ENCODE measurements at places on chromosomes 1 and 21.

DNA sequence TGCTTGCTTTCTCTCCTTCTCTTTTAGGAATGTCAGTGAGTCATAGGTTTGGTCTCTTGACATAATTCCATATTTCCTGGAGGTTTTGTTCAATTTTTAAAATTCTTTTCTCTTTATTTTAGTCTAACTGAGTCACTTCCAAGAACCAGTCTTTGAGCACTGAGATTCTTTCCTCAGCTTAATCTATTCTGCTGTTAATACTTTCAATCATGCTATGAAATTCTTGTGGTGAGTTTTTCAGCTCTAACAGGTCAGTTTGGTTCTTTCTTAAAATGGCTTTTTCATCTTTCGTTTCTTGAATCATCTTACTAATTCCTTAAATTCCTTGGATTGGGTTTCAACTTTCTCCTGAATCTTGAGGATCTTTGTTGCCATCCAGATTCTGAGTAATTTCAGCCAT is 321.0 kb downstream of the PTBP2 start:
- DNase-seq = no peak

- DNase-seq = no peak
Measured at GRCh38 chr1:41914516-41914915, 4.2 kb downstream of the HIVEP3 start.

DNA sequence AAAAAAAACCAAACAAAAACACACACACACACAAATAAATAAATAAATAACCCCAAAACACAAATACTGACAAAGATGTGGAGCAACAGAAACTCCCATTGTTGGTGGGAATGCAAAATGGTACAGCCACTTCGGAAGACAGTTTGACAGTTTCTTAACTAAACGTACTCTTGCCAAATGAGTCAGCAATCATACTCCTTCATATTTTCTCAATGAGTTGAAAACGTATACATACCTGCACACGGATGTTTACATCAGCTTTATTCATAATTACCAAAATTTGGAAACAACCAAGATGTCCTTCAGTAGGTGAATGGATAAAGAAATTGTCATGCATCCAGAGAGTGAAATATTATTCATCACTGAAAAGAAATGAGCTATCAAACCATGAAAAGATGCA is 23.5 kb downstream of the ASAP3 start:
- DNase-seq = no peak

DNA sequence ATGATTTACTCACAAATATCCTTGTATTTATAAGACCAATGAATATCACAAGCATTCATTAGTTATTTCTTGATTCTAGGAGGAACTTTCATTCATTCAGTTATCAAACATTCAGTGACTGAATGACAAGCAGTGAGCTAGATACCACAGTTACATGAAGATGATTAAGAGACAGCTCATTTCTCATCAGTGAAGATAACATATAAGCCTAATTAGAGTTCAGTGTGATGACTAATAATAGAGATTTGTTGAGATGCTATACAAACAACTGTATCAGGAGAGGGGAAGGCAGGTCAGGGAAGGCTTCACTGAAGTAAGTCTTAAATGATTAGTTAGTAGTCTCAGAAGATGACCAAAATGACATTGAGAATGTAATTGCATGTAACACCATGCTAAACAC is 14.6 kb upstream of the C1orf105 start:
- no peak for DNase-seq

DNA sequence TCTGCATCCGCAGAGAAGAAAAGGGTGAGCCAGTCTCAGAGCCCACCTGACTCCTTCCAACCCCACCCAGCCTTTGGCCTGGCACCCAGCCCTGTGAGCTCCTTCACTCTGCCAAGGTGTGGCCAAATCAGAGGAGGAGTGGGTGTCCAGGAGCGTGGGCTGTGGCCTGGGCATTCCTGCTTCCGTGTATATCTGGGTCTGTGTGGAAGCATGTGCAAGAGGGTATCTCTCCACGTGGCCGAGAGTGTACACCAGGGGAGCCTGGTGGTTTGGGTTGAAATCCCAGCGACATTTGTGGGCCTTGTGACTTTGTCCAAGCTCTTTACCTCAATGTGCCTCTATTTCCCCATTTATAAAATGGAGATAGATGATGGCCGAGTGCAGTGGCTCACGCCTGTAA is 29.8 kb downstream of the CDCP2 start:
- DNase-seq = no peak

DNA sequence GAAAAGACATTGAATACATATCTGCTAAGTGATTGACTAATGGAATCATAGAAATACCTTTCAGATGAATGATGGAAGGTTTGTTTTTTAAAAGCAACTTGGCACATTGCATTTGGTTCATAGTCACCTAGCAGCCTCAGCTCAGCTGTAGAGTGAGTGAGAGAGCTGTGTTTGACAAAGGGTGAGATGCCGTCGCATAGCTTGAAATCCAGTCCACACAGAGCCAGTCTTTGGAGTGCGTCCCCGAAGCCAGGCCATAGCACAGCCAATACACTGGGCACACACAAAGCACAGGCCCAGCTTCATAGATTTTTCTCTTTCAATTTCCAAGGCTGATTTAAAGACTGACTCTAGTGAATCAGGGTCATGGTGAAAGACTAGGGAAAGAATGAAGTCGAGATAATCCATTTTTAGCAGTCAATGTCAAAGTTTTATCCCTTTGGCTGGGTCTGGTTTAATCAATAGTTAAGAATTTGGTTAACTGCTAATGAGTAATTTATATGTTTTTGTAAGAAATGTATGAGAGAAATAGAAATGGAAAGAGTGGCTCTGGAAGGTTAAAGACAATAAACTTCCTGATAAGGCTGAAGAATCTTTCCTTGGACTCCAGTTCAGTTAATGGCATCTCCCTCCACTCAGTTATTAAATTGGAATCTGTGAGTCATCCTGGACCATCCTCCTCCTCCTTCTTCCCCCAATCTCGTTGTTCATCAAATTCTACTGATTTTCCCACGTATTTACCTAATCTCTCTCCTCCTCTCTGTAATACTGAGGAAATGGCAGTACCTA is 101.2 kb upstream of the IRF2BP2 start:
- DNase-seq = no peak

DNA sequence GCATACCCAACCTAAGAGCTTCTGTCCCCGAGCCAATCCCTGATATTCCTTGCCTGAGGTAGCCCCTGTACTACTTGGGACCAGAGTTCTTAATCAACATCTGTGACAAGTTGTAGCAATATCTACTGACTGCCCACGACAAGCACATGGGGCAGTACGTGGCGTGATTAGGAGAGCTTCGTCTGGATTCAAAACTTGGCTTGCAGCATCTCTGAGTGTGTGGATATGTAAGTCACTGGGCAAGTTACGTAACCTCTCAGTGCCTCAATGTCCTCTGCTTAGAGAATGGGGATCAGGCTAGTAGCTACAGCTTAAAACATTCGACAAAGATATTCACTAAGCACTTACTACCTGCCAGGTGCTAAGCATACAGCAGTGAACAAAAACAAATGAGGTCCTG is 5.0 kb downstream of the HSPG2 start:
- DNase-seq = no peak

- no peak for DNase-seq
Measured at GRCh38 chr1:90820745-90821144, 103.6 kb upstream of the BARHL2 start.

DNA sequence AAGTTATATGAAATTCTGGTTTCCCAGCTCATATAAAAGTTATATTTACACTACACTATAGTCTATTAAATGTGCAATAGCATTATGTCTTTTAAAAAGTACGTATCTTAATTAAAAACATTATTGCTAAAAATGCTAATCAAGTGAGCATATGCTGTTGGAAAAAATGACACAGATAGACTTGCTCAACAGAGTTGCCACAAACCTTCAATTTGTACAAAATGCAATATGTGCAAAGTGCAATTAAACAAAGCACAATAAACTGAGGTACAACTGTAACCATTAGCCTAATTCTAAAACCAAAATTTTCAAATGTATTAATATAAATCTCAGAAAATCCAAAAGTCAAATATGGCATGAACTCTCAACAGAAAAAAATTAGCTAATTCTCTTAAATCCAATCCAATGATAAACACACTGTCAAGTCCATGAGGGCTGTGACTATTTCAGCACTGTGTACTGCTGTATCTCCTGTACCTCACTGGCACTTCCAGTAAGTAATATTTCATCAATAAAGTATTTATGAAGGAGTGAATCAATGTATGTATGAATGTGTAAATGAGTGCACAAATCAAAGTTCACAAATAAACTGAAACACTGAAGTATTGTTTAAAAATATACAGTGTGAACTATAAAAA is 116.3 kb downstream of the AKT3 start:
- no peak for DNase-seq

GRCh38 chr1:1136547-1137230 is 20.8 kb upstream of the C1orf159 start:
- no peak for DNase-seq

GRCh38 chr1:182676274-182676673 is 8.1 kb downstream of the RGS8 start:
- DNase-seq = no peak

DNA sequence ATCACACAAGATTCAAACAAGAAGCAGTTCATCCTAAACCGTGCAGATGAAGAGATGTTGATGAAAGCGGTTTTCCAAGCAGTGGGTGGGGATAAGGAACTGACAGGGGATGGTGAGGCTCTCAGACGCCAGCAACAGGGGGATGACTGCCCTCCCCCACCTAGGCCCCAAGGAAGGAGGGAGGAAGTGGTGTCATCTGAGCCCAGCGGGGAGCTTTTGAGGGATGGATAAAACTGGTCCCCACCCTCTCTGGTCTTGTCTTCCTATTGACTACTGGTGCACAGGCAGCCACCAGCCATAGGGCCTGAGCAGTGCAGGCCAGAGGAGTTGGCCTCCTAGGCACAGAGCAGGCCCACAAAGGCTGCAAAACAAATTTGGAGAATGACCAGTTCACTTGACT is 175.5 kb downstream of the HUNK start:
- peak; percentile 15 for DNase-seq

- peak; percentile 4 for DNase-seq
Measured at GRCh38 chr1:59994302-59995198, 68.0 kb upstream of the CYP2J2 start.

- DNase-seq = no peak
Measured at GRCh38 chr21:17889171-17889570, 70.0 kb upstream of the C21orf91 start.

DNA sequence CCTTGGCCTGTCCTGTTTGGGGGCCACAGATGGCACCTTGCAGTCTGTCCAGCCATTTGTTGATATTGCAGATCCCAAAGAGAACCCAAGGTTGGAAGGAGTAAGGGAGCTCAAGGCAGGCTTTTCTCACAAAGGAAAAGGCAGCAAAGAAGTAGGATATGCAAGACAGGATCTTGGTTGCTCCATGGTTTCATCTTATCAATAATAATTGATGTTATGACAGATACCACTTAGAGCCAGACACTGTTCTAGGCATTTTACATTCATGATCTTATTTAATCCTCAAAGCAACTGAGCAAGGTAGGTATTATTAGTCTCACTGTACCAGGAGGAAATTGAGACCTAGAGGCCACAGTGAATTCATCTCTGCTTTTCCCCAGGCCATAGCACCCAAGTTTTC is 28.8 kb downstream of the BATF3 start:
- DNase-seq = no peak

- DNase-seq = no peak
Measured at GRCh38 chr1:198086051-198086745, 70.6 kb upstream of the NEK7 start.

GRCh38 chr1:240720976-240721375 is 109.0 kb upstream of the GREM2 start:
- DNase-seq = no peak

- peak; percentile 40 for DNase-seq
Measured at GRCh38 chr1:40383095-40383487, 9.6 kb downstream of the SMAP2 start.

- DNase-seq = no peak
Measured at GRCh38 chr1:241822846-241823245, 25.2 kb upstream of the EXO1 start.

Measured in NCI-H82 (cell line).